T-cell (primary cell): ENCODE measurements at places on chromosomes 1 and 21.
A peak's percentile ranks its signal among the peaks of the same experiment; 100 is the strongest.

GRCh38 chr1:19436716-19437476 is 48.4 kb downstream of the CAPZB start:
- no peak for DNase-seq

GRCh38 chr1:160835751-160836150 is 26.9 kb downstream of the CD244 start:
- no peak for DNase-seq

- DNase-seq: no peak
Observed at GRCh38 chr1:90074970-90075391, 80.1 kb downstream of the ZNF326 start.

- DNase-seq: no peak
Observed at GRCh38 chr1:147110872-147111271, 61.4 kb downstream of the PRKAB2 start.

DNA sequence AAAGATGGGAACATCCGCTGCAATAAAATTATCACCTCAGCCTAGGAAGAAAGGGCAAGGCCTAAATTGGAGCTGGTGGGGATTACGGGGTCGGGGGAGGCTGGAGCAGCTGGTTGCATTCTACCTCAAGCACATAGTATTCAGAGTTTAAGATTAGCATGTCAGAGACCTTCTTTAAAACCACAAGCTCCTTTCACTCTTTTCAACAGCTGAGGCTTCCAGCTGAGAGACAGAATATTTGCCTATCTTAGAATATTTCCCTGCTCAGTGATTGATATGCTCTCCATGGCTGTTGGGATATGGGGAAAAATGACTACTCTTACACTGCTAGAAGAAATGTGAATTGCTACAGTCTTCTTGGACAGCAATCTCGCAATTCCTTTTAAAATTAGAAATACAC is 248.6 kb downstream of the TBX15 start:
- DNase-seq: no peak

DNA sequence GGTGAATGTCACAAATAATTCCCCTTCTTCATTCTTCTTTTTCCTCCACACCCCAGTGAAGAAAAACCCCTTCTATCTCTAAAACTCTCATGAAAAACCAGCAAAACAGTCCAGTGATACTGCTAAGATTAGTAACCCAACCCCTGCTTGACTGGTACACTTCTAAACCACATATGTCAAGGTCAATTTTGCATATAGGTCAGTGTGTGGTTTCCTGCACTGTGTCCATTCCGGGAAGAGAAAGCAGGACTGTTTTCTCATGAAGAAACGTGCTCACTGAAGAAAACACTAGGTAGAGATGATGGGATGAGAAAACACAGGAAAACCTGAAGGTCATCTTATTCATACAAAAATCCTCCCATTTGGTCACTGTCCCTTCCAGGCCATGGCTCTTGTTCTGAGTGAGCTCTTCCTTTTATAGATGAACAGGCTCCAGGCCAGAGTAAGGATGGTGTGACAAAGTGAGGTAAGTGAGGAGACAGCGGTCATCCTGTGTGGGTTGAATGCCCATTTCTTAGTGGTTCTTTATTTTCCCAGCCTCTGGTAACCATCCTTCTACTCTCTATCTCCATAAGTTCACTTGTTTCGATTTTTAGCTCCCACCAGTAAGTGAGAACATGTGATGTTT is 122.7 kb downstream of the FASLG start:
- no peak for DNase-seq

DNA sequence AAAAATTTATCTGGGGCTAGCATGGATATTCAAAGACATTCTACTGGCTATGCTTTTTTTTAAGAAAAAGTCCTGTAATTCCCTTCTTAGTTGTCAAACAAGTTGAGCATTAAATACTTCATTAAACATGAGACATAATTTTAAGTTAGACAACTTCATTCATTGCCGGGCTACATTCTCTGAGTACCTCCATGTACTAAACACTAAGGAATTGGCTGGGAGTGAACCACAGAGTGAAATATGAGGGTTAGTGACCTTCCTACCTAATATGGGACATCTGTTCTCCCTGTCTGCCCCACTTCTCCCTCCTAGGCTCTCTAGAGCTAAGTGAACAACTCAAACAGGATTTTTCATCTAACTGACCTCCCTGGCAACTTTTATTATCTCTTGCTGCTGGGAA is 370.4 kb downstream of the VAV3 start:
- DNase-seq: no peak

GRCh38 chr1:40922969-40923368 is 56.5 kb upstream of the CTPS1 start:
- DNase-seq: no peak

- no peak for DNase-seq
Observed at GRCh38 chr1:33081554-33082305, 777 bp downstream of the AZIN2 start.

GRCh38 chr1:55588309-55588708 is 373.1 kb upstream of the USP24 start:
- no peak for DNase-seq

DNA sequence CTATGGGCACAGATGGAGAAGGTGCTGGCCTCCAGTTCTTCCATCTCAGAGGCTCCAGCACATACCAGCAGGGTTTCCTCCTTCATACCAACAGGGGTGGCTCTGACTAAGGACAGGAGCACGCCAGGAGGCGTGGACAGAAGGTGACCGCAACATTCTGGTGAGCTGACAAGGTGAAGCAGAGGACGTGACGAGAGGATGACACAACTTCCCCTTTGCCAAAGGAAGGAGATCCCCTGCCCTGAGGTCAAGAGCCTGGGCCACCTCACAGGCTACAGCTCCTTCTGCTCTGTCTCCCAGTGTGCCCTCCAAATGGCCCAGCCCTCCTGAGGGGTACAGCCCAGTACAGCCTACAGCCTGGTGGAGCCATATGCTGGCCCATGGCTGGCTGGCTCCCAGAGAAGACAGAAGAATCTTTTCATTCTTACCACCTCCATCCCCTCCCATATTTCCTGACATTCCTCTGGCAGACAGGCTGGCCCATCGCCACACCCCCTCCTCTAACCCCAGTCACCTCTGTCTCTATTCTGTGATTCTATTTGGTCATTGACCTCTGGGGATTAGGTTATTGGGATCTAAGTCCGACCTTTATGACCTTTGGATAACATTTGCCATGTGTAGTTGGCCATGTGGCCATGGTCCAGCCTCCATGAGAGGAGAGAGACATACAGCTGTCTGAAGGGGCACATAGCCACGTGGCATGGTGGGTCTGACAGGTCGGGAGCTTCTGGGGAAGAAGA is 5.1 kb upstream of the LAMB3 start:
- peak; percentile 29 for DNase-seq

GRCh38 chr1:74465193-74465681 is 47.2 kb downstream of the LRRC53 start:
- no peak for DNase-seq
